Activated T-helper 2 cell treated with anti-CD3 and anti-CD28 coated beads, Interferon-gamma antibody, Interleukin-2, Interleukin-4, amounts not matched to agents 10 μg/mL and 5 μg/mL and 100 μg/mL, durations not matched to agents 14 hours and 24 hours and 36 hours (primary cell): ENCODE measurements at places on chromosomes 11 and 22. TPM values are rescaled to one million over a fixed set of nuclear protein-coding genes. Genes with fewer than 3 reads are reported as not detected.
A peak's percentile ranks its signal among the peaks of the same experiment; 100 is the strongest.

Gene MYBPC3
- not detected in 2 replicates for total RNA-seq

DNA sequence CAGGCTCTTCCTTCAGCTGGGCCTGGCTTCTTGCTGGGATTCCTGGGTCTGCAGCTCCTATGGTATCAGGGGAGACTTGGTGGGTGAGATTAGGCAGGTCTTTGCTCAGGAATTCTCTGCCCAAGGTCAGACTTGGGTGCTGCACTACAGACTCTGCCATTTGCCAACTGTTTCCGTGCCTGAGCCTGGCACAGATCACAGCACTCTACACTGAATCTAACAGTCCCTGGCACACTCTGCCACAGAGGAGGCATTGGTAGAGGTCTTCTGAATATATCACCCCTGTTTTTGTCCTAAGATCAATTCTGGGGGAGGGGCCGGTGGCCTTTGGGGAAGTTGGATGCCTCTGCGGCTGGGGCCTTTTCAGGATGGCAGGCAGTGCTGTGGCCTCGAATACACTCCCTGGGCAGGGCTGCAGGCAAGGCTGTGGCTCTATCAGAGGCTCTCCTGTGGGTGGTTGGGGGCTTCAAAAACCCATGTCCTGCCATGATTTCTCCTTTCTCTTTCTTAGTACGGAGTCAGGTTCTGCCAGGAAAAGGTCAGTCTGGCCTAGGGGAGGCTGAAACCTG, 115.0 kb upstream of the NARS2 start:
- no peak for DNase-seq

GRCh38 chr11:120710354-120711131, 199.0 kb downstream of the GRIK4 start:
- no peak for DNase-seq

- DNase-seq = no peak
Observed at GRCh38 chr22:38411016-38411415, 44.0 kb downstream of the KCNJ4 start.

DNA sequence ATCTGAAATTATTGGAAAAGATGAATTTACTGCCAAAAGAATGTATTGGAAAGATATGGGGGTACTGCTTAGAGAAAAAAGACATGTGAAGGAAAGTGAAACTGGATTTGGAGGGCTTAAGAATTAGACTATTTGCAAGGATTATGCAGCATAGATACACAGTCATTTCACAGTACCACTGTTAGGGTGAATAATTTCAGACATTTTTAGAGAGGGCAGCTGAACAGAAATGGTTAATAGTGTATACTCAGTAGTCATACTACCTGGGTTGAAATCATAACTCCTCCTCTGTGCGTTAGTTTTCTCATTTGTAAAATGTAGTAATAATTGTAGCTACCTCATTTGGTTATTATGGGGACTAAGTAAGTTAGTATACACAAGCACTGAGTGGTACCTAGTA, 33.0 kb downstream of the GAS2 start:
- DNase-seq = no peak

DNA sequence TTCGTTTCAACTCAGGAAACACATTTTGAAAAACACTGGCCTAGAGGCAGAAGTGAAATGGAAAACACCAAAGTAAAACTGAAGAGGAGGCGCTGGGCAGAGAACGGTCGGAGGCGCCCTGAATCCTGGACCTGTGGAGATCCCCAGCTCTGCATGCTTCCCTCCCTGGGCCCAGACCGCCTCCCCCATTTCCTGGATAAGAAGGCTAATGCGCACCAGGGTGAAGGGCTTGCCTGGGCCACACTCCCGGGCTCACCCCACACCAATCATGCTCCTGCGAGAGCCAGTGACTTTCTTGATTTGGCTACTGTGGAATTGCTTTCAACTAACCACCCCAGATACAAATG, 167.1 kb downstream of the CRYBB2 start:
- DNase-seq = no peak

DNA sequence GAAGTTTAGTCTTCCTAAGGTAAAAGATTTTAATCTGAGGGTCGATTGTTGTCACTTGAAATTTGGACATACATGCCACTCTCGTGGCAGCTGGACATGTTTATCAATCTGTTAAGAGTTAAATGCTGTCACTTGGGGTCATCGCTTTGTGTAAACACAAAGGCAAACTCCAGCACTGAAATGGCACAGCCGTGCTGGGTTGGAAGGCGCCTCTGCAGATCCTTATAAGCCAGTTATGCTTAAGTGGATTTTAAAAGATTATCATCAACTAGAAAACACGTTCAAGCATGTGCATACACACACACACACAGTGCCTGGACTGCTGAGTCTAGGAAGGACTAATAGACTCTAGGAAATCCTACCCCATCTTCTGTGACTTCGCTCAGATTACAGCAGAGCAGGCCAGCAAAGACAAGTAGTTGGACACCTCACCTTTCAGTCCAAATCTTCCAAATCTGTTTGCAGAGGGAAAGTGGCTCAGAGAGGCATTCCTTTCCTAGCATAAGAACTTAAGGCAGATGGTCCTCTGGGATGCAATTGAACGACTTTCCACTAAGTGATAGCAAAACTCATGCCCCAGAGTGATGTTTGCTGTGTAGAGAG, 83.7 kb downstream of the CACNG2 start:
- DNase-seq = no peak

DNA sequence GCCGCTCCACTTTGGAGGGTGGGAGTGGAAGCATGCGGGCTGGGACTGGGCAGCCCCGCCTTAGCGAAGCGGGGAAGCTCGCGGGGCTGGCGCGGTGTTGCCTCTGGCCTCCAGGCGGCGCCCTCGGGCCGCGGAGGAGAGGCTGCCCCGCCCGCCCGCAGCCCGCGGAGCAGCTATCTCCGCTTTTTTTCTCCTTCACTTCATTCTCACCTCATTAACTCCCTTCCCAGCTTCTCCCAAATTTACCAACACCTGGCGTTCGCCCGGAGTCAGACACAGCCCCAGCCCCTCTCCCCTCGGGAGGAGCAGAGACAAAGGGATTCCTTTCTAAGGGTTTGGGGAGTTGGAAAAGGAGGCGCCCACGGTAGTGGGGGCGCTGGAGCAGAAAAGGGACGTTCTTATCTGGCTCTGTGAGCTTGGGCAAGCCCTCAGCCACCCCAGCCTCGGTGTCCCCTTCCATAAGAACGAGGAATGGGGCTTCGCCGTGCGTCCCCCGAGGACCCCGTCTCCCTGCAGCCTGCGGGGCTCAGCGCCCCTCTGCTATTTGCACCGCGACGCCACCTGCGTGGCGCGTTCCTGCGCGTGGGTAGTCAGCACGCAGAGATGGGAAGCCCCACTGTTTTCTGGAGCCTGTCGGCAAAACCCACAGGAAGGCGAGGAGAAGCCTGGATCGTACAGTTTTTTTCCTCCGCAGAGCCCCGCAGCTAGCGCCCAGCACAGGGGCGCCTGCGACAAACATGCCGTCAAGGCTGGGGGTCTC, 1.5 kb upstream of the WNT11 start:
- peak; percentile 70 for DNase-seq

- peak; percentile 19 for DNase-seq
Observed at GRCh38 chr22:17057959-17058814, 26.6 kb upstream of the IL17RA start.

- DNase-seq = no peak
Observed at GRCh38 chr11:115515647-115516395, 11.6 kb upstream of the CADM1 start.

Gene TTC9C
- total RNA-seq = 35.4 and 39.4 TPM in 2 replicates
